Fibroblast of lung (primary cell): ENCODE measurements at places on chromosomes 1 and 21. TPM values are rescaled to one million over a fixed set of nuclear protein-coding genes. Genes with fewer than 3 reads are reported as not detected.

Gene PRRX1
- total RNA-seq = 121 and 128 TPM in 2 replicates

Gene GBP3
- total RNA-seq = 44.9 and 46.0 TPM in 2 replicates

Gene SH2D1B
- not detected in 2 replicates for total RNA-seq

Gene WNT4
- total RNA-seq = under 0.01 TPM in 1 of 2 replicates, not detected in the other

Gene DNASE2B
- not detected in 2 replicates for total RNA-seq

Gene CATSPERE
- total RNA-seq = 0.77 and 0.99 TPM in 2 replicates

- DNase-seq = no peak
These were observed 105.6 kb upstream of the USH2A start for GRCh38 chr1:216528816-216529215.

- no peak for DNase-seq
These were observed 3.4 kb upstream of the LEFTY2 start for GRCh38 chr1:225944387-225944786.

GRCh38 chr1:91866425-91866824 is 19.5 kb downstream of the TGFBR3 start:
- no peak for DNase-seq

GRCh38 chr1:33512226-33513011 is 40.0 kb downstream of the ZSCAN20 start:
- no peak for DNase-seq

GRCh38 chr1:205537386-205538018 is 33.0 kb downstream of the CDK18 start:
- DNase-seq = no peak
